ENCODE measurements at places on chromosomes 12 and 14.

DNA sequence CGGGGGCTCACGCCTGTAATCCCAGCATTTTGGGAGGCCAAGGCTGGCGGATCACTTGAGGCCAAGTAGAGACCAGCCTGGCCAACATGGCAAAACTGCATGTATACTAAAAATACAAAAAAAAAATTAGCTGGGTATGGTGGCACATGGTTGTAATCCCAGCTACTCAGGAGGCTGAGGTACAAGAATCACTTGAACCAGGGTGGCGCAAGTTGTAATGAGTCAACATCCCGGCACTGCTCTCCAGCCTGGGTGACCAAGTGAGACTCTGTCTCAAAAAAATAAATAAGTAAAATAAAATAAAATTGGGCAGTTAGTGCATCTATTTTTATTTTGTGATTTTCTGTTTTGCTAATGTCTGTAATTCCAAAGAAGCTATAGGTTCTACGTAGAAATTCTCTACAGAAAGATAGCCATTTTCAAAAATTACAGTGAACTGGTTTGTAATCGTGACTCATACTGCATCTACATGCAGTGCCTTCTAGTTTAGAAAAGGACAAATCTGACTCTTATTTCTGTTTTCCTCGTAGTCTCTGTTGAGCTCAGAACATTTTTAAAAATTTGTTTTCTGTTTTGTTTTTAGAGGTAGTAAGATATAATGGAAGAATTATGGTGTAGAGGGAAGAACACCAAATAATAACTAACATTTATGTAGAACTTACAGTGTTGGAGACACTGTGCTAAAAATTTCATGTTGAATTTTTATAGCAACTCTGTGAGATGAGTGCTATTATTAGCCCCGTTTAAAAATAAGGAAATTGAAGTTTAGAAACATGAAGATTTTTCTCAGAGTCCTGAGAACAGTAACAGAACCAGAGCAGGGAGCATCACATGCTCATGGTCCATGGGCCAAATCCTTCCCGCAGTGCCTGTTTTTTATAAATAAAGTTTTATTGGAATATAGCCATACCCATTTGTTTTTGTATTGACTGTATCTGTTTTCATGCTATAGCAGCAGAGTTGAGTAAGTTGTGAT is 201.2 kb downstream of the SYNE2 start:
- no peak for DNase-seq

DNA sequence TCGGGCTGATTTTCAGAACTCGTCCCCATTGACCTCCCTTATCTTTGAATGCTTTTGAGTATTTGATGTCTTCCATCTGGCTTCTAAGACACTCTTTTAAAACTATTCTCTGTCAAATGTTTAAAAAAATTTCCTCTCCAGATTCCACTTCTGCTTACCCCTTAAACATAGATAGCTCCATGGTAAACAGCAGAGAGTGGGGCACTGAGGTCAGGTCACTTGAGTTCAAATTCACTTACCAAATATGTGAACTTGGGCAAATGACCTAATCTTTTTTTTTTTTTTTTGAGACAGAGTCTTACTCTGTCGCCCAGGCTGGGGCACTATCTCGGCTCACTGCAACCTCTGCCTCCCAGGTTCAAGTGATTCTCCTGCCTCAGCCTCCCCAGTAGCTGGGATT is 126.8 kb upstream of the CPSF6 start:
- DNase-seq, result no peak

- DNase-seq, result no peak
Observed at GRCh38 chr12:4809013-4809448, 88.8 kb downstream of the GALNT8 start.

- DNase-seq, result no peak
Observed at GRCh38 chr12:42590330-42590934, 886 bp upstream of the PRICKLE1 start.

- no peak for DNase-seq
Observed at GRCh38 chr14:104400355-104400754, 179.2 kb upstream of the C14orf180 start.

DNA sequence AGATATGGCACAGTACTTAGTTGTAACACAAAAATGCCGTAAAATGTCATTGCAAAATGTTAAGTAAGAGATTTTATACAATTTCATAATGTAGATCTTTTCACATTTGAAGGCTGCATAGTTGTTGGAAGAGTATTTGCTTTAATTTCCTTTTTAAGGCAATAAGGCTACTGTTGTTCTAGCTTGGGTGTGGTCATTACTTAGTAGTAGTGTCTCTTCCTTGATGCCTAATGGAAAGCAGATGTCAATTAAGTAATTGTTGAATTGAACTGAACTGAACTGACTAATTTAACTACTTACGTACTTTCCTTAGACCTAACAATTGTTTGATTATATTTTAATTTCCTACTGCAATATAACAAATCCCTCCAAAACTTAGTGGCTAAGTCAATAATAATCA is 181.7 kb downstream of the FLRT2 start:
- DNase-seq, result no peak

- peak; percentile 86 for DNase-seq
Observed at GRCh38 chr12:85076688-85077430, 40.7 kb downstream of the LRRIQ1 start.

- no peak for DNase-seq
Observed at GRCh38 chr12:75323663-75324062, 6.5 kb downstream of the CAPS2 start.

DNA sequence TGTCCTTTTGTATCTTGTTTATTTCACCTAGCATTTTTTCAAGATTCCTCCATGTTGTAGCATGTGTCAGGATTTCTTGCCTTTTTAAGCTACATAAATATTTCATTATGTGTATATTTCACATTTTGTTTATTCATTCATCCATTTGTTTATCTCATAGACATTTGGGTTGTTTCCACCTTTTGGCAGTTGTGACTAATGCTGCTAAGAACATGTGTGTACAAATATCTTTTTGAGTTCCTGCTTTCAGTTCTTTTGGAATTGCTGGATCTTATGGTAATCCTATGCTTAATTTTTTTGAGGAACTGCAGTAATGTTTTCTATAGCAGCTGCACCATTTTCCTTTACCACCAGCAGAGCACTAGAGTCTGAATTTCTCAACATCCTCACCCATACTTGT is 62.4 kb downstream of the SCN8A start:
- no peak for DNase-seq

DNA sequence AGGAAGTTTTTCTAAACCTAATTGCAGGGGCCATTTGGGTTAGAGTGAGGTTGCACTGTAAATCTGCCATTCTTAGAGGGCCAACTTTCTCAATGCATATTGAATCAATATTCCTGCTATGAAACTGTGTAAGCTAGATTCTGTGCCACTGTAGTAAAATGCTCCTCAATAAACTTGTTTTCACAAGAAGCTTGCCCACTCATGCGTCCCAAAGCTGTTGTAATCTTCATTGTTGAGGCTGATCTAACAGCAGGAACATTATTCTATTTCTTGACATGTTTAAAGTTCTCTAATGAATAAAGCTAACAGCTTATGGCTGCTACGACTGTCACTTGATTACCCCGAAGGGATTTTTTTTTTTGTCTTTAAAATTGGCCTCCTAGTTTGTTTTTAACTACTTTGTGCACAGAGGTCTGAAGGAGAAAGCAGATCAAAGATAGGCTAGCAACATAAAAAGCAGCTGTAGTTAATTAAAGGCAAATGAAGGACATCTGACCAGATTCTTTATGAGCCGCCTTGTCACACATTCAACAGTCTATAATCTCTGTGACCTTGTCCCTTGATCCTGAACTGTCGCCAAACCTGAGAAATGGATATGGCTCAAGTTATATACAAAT is 243.7 kb downstream of the PAX9 start:
- no peak for DNase-seq

DNA sequence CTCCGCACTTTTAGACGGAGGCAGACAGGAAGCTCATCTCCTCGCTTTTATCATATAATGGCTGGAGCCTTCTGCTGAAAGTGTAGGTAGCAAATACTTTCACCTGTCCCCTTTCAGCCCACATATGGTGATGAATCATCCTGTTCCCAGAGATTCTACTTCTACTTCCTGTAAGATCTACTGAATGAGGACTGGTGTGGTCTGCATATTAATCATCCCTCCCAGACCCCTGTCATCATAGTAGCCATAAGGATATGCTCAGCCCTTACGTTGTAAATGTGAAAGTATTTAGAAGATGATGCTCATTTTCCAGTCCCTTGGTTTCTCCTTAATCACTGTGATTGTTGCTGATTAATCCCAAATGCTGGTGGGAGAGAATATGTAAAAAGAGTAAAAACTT is 268.2 kb upstream of the GRIP1 start:
- no peak for DNase-seq

GRCh38 chr12:113505941-113506340 is 34.3 kb upstream of the LHX5 start:
- no peak for DNase-seq

DNA sequence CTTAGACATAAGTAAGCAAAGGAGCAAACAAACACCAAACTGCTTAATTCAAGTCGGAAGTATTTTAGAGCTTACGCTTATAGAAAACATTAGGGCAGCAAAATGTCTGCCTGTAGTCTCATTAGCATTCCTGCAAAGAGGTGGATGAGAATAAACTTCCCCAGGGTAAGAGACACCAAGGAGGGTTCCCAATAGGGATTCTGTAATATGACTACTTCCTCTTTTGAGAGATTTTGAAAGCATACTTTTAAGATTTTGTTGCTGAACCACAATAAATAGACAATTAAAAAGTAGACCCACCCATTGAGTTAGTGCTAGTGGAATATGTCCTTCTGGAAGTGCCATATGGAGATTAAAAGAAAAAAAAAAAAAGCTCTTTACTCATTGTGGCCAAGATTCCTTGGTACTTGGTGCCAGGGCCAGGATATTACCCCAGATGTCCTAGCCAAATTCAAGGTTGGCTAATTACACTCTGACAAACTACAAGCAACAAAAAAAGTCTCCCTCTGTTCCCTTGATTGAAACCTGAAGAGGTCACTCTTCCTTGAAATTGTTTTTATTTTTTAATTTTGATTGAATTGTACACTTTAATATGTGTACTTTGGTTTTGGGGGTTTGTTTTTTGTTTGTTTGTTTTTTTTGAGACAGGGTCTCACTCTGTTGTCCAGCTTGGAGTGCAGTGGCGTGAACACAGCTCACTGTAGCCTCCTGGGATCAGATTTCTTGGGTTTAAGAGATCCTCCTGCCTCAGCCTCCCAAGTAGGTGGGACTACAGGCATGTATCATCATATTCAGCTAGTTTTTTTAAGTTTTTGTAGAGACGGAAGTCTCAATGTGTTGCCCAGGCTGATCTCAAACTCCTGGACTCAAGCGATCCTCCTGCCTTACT is 8.7 kb downstream of the CLIP1 start:
- peak; percentile 65 for DNase-seq

DNA sequence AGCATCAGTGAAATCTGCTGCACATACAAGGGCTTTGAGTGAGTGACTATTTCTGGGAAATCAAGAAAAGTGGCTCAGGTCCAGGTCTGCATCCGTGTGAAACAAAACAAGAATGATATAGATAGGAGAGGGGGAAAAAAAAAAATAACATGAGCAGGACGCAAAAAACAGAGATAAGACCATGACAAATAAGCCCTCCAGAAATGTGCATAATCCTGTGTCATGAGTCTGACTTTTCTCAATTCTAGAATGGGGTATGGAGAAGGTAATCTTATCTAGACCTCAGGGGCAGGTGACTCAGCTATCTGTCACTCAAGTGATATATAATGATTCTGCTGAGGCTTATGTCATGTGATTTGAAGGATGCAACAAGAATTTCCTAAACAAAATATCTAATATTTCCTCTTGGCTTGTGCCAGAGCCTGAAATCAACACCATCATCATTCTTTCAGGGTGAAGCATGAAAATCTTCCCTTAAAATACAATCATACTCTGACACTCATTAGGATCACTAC is 250.0 kb downstream of the PHLDA1 start:
- DNase-seq, result no peak

- no peak for DNase-seq
Observed at GRCh38 chr14:92464716-92465115, 48.9 kb upstream of the RIN3 start.

DNA sequence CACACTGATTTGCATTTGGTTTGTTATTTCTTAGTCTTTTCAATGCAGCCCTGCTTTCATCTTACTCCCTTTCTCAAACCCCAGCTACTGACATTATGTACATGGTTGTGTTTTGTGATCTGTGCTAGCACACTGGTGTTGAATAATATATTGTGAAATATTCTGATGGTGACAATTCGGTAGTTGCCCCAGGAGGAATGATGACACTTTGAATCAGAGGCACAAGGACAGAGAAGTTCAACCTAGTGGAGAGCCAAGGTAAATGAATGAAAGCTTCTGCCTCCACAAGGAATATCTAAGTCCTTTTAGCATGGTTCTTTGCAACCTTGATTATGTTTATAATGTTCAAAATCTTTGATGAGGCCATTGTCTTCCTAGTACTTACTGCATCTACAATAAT is 159.9 kb downstream of the PDE3A start:
- DNase-seq, result no peak

DNA sequence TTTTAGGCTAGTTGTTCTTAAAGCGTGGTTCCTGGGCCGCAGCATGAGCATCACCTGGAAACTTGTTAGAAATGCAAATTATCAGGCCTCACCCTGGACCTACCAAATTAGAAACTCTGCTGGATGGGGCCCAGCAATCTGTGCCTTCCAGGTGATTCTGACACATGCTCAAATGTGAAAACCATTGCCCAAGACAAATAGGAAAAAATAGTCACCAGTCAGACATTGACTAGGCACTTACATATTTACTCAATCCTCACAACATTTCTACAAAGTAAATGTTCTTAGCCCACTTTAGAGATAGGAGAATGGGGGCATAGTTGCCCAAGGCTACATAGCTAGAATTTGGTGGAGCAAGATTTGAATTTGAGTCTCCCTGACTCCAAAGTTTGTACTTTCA is 3.3 kb downstream of the CELA1 start:
- DNase-seq, result no peak

DNA sequence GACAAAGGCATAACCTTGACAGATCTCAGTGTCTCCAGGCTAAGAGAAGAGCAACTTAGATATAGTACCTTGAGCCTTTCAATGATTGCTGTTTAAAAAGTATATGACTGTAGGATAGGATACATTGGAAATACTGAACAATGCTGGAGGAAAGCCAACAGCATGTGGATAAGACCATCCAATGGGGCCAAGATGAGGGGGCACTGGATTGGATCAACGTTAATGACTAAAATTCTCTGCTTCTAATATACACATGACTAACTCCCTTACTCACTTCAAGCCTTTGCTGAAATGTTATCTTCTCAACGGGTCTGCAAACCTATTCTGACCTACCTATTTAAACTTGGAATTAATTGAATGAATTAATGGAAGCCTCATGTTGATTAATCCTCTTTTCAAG is 354.9 kb downstream of the RAD51B start:
- DNase-seq, result no peak

GRCh38 chr14:58717211-58717610 is 79.4 kb downstream of the DACT1 start:
- no peak for DNase-seq

All from AG10803 (cell line).